Right lobe of liver (tissue), 6 donors: ENCODE measurements at places on chromosomes 16 and 17. TPM values are rescaled to one million over a fixed set of nuclear protein-coding genes. Genes with fewer than 3 reads are reported as not detected.

The ZFHX3 gene
- 9.4 TPM for total RNA-seq

The TVP23A gene
- not detected for total RNA-seq

The RCVRN gene
- not detected for total RNA-seq

The DNAH2 gene
- total RNA-seq: 0.37 TPM

The SLC38A7 gene
- 23.8 TPM for total RNA-seq

The TSPOAP1 gene
- total RNA-seq: 0.87 TPM

The HOXB2 gene
- 1.9 TPM for total RNA-seq

The FOXJ1 gene
- total RNA-seq: not detected

The KRTAP9-4 gene
- not detected for total RNA-seq

The PLEKHM1 gene
- total RNA-seq: 14.3 TPM

The SPIRE2 gene
- 6.3 TPM for total RNA-seq

The PRAC1 gene
- total RNA-seq: not detected

The TELO2 gene
- 28.2 TPM for total RNA-seq

The RAMP2 gene
- 4.7 TPM for total RNA-seq

The SHMT1 gene
- total RNA-seq: 209 TPM

The TSPAN10 gene
- 0.62 TPM for total RNA-seq

The LITAFD gene
- not detected for total RNA-seq

The CD7 gene
- 1.1 TPM for total RNA-seq

The ADAD2 gene
- total RNA-seq: not detected

The CACNA1H gene
- 3.9 TPM for total RNA-seq

The SLC25A11 gene
- 64.2 TPM for total RNA-seq

The MPHOSPH6 gene
- total RNA-seq: 5.0 TPM

The HAS3 gene
- total RNA-seq: 0.43 TPM

The AANAT gene
- total RNA-seq: not detected

The MT1X gene
- 2,440 TPM for total RNA-seq

The HIC1 gene
- total RNA-seq: 10.8 TPM

The KCNH4 gene
- not detected for total RNA-seq

The SUPT4H1 gene
- total RNA-seq: 24.8 TPM

The HEATR9 gene
- total RNA-seq: not detected

The NDUFAF8 gene
- total RNA-seq: 23.7 TPM

The DRC7 gene
- 0.20 TPM for total RNA-seq

The PIRT gene
- total RNA-seq: not detected

The MEIOB gene
- total RNA-seq: not detected

The RPRML gene
- 0.25 TPM for total RNA-seq

The ZSCAN10 gene
- not detected for total RNA-seq

The ATP1B2 gene
- 1.7 TPM for total RNA-seq

The TBC1D3H gene
- not detected for total RNA-seq

The DOK4 gene
- total RNA-seq: 34.6 TPM

The WDR90 gene
- total RNA-seq: 7.2 TPM

The FN3K gene
- 43.9 TPM for total RNA-seq

The CES3 gene
- 82.4 TPM for total RNA-seq

The BAHCC1 gene
- 3.5 TPM for total RNA-seq

The DNAAF1 gene
- total RNA-seq: not detected

The FBRS gene
- total RNA-seq: 23.1 TPM

The SHISA9 gene
- 0.02 TPM for total RNA-seq

The PLD6 gene
- 1.1 TPM for total RNA-seq

The HSF4 gene
- 23.3 TPM for total RNA-seq

The TBC1D3G gene
- total RNA-seq: not detected

The NOXO1 gene
- total RNA-seq: not detected

The SPNS2 gene
- 7.3 TPM for total RNA-seq

The CMTM2 gene
- not detected for total RNA-seq

The TP53TG3 gene
- total RNA-seq: not detected

The AGRP gene
- not detected for total RNA-seq

The TEX19 gene
- not detected for total RNA-seq

The TEKT3 gene
- not detected for total RNA-seq

The C16orf92 gene
- not detected for total RNA-seq

The MYH8 gene
- not detected for total RNA-seq
